ENCODE measurements at places on chromosomes 3 and 15.

- DNase-seq = peak; percentile 71
Measured at GRCh38 chr3:128584412-128585020, 66.1 kb downstream of the RPN1 start.

DNA sequence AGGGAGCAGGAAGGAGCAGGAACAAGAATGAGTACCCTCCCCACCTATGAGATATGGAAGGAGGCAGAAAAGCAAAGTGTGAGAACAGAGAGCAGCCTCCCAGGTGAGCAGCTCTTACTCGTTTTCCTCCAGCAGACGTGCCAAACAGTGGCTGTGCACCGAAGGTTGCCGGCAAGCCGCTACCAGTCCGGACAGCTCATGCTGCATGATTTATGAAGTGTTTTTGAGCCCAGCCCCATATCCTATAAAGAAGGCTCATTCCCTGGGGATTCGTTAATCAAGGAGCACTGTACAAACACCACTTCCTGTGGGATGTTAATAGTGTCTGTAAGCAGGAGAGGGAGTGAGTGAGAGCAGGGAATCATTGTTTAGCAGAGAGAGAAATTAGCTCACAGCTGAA is 118.3 kb upstream of the FOXB1 start:
- DNase-seq = peak; percentile 57

DNA sequence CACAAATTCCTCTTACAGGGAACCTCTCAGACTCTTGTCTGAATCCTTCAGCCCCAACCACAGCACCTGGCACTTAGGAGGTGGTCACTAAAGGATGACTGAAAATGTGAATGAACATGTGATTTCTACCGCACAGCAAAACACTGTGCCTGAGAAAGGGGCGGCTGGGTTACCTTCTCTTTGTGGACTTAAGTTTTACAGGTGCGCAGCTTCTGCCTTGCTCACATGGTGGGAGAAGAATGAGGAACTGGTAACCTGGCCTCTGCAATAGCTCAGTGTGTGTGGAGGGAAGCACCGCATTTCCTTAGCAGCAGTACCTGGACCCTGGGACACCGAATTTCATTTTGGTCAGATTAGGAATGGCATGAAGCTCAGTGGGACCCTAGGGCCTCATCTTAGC is 9.8 kb upstream of the ETV5 start:
- no peak for DNase-seq

DNA sequence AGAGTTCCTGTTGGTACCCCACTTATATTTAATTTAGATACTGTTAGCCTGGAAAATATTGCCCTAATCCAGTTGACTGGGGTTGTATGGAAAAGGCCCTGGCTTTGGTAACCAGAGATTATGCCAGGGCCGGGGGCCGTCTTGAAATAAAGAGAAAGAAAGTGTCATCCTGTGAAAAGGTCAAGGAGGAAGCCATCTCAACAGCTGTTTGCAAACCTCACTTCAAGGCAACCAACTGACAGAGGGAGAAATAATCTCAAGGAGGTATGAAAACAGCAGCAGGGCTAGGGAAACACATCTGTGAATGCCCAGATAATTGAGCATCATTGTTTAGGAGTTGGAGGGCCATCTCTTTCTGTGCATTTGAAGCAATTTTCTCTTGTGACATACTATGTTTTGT is 190.8 kb downstream of the SUCLG2 start:
- DNase-seq = no peak

DNA sequence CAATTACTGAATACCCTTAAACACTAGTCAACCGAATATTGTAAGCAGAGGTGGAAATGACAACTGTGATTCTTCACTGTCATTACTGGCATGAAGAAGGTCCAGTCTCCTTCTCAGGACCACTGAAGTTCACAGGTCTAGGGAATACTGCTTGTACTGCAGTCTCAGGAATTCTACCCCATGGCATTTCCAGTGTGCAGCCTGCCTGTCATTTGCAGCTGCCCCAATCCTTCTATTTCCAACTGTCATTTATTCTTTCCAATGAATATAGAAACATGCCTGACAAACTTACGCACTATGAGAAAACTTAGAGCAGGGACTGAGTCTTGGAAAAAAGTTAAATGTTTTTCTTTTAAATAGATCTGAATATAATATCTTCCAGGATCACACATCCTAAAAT is 308.0 kb upstream of the THBS1 start:
- DNase-seq = no peak

DNA sequence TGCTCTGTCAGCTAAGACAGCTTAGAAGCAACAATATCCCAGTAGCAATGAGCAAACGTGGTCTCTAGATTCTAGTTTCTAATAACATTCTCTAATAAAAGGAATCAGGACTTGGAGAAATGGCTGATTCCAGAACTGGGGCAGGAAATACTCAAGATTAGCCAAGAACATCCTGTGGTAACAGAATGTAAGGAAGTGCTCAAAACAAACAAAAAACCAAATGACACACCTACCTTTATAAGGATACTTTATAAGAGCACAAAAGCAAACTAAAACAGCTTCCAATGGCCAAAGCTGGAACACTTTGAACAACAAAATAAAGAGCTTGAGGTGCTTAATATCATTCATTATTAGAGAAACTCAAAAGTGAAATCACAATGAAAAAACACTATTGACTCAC is 33.1 kb upstream of the EIF5A2 start:
- DNase-seq = no peak

- DNase-seq = no peak
Measured at GRCh38 chr3:122623031-122623829, 45.8 kb downstream of the PARP15 start.

- no peak for DNase-seq
Measured at GRCh38 chr3:114318295-114318694, 24.5 kb downstream of the TIGIT start.

- DNase-seq = peak; percentile 39
Measured at GRCh38 chr3:142888481-142889211, at the start of gene PCOLCE2. Gene PCOLCE2 (minus strand): TSS chr3:142889083. CDS start chr3:142888896, 187 bp downstream.

- no peak for DNase-seq
Measured at GRCh38 chr3:114746502-114746901, 400.6 kb downstream of the ZBTB20 start.

All from fibroblast of skin of right quadriceps (primary cell).